Inflammatory macrophage treated with lipopolysaccharide for 4 hours (primary cell): ENCODE measurements at places on chromosomes 5 and 9.

DNA sequence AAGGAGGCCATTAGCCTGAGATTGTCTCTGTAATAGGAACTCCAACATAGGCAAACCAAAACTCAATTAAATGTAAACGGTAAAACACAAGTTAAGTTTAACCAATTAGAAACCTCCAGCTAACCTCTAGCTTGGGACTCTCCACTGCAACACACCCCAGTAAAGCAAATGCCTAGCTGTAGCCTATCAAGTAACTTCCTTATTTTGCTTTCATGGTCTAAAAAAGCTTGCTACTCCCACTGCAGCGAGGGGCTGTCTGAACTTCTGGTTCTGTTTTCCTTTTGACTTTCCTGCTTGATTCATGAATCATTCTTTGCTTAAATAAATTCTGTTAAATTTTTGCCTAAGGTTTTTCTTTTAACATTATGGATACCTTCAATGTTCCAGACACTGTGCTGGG is 24.4 kb upstream of the C5orf46 start:
- peak; percentile 82 for DNase-seq

DNA sequence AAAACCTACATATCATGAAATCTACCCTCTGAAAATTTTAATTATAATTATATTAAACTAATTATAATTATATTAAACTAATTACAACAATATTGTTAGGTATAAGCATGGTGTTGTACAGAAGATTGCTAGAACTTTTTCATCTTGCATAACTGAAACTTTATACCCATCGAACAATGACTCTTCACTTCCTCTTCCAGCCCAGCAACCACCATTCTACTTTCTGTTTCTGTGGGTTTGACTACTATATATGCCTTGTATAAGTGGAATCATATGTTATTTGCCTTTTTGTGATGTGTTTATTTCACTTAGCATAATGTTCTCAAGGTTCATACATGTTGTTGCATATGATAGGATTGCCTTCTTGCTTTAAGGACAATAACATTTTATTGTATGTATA is 274.2 kb upstream of the CCNH start:
- DNase-seq = no peak

DNA sequence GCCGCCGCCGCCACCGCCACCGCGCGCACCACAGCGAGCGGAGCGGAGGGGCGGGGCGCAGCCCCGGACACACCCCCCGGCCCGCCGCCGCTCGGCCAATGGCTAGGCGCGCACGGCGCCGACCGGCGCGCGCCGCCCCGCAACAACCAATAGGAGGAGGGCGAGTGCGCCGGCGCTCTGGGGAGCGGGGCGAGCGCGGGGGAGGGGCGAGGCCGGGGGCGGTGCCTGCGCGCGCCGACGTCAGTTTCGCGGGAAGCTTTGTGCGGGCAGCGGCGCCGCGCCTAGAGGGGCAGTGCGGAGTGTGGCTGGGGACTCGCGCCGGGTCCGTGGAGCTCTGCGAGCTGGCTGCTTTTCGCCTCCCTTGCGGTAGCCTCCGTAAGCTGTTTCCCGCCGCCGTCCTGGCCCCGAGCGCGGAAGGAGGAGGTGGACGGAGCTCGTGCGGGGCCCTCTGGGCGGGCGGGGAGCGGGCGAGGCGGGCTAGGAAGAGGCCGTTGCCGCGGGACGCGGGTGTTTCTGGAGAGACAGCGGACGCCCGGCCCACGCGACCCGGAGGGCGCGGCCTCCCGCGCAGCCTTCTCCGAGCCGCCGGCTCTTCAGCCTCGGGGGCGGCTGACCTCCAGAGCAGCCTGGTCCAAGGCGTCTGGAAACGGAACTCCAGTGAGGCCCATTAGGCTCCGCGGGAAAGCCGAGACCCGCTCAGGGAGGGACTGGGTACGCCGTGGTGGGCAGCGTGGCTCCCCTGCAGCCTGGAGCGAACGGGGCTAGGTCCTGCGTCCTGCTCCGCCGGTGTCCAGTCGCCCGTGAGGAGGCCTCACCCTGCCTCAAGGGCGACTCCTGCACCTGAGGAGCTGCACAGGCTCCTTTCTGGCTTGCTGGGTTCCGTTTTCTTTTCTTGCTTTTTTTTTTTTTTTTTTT is at the start of gene ZMYND19:
Gene ZMYND19 (minus strand): TSS at position 44 of the 915 bp plus-strand sequence. CDS start 249 bp downstream, outside the sequence.
- peak; percentile 92 for DNase-seq

DNA sequence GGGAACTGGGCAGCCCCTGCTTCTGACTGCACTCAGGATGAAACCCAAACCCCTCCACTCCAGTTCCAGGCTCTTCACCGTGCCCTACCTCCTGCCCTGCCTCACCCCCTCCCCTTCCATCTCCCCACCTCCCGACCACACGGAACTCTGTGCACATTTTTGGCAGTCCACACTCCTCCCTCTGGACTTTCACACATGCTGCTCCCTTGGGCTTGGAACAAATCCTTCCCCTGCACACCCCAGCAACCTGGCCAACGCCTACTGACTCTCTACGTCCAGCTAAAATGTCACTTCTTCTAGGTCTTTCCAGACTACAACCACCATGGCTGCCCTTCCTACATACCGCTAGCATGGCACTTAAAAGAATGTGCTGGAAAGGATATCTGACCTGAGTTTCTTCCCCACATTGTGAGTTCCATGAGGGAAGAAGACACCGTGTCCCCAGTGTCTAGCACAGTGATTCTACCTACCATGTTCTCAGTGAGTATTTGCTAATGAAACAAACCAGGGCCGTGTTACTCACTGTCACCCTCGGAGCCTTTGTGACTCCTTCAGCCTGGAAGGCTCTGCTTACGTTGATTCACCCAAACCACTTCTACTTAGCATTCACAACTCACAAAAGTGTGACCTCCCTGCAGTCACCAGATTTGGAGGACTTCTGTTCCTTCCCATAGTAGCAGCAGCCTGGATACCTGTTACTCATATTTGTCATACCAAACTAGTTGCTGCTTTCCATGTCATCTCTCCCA is 18.7 kb downstream of the RETREG1 start:
- no peak for DNase-seq

GRCh38 chr9:38059233-38059936 is 9.6 kb downstream of the SHB start:
- no peak for DNase-seq

- DNase-seq = no peak
Measured at GRCh38 chr5:73126957-73127356, 6.6 kb downstream of the TMEM171 start.
